ENCODE measurements at places on chromosomes 2 and 18. TPM values are rescaled to one million over a fixed set of nuclear protein-coding genes. Genes with fewer than 3 reads are reported as not detected.

GRCh38 chr18:60962625-60963024, 370.6 kb upstream of the CDH20 start:
- no peak for DNase-seq

GRCh38 chr2:1664698-1665097, 79.6 kb downstream of the PXDN start:
- DNase-seq, result no peak

DNA sequence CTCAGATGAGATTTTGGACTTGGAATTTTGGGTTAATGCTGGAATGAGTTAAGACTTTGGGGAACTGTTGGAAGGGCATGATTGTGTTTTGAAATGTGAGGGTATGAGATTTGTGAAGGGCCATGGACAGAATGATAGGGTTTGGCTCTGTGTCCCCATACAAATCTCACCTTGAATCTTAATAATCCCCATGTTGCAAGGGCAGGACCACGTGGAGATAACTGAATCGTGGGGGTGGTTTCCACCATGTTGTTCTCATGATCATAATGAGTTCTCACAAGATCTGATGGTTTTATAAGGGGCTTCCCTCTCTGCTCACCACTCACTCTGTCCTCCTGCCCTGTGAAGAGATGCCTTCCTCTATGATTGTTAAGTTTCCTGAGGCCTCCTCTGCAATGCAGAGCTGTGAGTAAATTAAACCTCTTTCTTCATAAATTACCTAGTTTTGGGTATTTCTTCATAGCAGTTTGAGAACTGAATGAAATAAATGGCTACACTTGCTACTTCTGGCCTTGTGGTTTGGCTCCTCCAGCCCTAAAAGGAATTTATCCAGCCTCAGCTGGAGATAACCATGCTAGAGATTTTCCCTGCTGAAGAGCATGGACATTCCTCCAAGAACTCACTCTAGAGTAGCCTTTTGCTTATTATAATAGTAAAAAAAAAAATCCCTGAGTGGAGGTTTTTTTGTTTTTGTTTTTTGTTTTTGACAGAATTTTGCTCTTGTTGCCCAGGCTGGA, 144.3 kb upstream of the TFPI start:
- no peak for DNase-seq

DNA sequence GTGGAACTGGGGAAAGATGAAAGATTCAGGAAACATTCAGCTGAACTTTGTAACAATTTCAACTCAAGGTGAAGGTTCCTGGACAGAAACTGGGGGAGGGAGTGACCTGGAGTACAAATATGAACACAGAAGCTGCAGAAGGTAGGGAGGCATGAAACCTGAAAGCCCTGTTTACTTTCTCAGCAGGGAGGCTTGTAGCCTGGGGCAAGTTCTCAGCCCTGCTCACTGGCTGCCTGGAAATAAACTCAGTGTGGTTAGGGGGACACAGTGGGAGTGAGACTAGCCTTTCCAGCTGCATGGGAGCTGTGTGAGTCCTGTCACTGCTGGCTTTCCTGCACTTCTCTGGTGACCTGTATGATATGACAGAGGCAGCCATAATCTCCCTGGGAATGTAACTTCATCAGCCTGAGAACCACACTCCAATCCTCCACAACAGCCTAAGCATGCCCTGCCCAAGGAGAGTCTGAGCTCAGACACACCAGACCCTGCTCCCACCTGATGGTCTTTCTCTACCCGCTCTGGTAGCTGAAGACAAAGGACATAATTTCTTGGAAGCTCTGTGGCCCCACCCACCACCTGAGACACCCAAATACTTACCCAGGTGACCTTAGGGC, 77.0 kb downstream of the ZSWIM2 start:
- DNase-seq, result no peak

GRCh38 chr18:48569139-48569914, 30.5 kb downstream of the CTIF start:
- DNase-seq, result no peak

DNA sequence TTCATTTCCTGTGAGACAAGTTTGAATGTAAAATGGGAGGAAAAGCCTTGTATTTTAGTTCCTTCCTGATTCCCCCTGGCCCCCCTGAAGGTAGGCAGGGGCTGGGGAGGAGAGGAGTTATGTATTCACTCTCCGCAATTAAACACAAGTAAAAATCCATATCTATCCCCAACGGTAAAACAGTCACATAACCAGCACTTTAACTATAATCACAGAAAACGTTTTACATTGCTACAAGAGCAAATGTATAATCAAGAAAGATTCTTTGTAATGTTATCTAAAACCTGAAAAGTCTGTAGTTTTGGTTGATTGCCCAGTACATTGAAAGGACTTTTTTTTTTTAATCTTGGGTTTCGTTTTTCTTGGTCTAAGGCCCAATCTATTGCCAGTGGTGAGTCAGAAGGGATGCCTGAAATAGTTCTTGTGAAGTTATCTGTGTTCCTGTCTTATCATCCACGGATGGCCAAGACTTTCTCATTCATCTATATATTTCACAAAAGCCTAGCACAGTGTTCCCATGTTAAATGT, 34.5 kb upstream of the CCNYL1 start:
- DNase-seq, result no peak

GRCh38 chr2:64542071-64543007, 18.2 kb downstream of the AFTPH start:
- no peak for DNase-seq

DNA sequence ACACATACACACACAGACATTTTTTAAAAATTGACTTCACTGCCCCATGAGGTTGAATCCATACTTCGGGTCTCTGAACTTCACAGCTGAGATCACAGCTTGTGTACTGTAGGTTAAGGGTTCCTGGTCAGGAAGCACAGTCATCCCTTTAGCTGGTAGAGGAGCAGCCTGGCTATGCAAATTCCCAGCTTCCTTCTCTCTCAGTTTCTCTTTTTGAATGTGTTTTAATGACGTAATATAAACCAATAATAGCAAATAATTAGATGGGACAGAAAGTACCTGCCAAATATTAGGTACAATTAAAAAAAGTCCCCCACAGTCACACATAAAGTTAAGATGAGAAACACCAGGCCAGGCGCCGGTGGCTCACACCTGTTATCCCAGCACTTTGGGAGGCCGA, 178.7 kb downstream of the ZNF385B start:
- no peak for DNase-seq

Gene CNOT11
- 35.6 TPM for total RNA-seq

Gene VIT
- not detected for total RNA-seq

Gene ITSN2
- 6.4 TPM for total RNA-seq

Gene NUP35
- total RNA-seq, result 8.6 TPM

Gene GALNT14
- 14.4 TPM for total RNA-seq

Gene MYO5B
- total RNA-seq, result 2.7 TPM
